Right forelimb (tissue), 1 donor: ENCODE measurements at places on chromosomes 6 and 20.

DNA sequence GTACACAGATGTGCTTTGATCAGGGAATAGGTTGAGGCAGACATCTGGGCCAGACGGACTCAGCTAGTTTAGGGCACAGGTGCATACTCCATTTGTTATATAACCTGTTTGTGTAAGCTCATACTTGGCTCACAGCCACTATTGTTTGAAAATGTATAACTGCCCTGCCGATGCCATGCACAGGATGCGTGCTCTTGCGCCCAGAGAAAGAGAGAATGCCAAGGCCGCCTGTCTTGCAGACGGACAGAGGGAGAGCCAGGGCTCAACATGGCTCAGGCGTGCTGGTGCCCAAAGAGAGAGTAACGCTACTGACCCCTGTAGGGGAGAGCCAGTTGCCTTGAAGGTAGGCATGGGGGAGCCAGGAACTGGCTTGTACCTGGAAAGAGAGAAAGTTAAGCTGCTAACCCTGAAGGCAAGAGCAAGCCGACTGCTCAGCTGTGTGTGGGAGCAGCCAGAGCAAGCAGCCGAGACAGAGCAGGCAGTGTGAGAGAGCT, 57.7 kb downstream of the FAM229B start:
- no peak for DNase-seq

- DNase-seq = no peak
These were observed 142.0 kb downstream of the CEP57L1 start for GRCh38 chr6:109237077-109237985.

DNA sequence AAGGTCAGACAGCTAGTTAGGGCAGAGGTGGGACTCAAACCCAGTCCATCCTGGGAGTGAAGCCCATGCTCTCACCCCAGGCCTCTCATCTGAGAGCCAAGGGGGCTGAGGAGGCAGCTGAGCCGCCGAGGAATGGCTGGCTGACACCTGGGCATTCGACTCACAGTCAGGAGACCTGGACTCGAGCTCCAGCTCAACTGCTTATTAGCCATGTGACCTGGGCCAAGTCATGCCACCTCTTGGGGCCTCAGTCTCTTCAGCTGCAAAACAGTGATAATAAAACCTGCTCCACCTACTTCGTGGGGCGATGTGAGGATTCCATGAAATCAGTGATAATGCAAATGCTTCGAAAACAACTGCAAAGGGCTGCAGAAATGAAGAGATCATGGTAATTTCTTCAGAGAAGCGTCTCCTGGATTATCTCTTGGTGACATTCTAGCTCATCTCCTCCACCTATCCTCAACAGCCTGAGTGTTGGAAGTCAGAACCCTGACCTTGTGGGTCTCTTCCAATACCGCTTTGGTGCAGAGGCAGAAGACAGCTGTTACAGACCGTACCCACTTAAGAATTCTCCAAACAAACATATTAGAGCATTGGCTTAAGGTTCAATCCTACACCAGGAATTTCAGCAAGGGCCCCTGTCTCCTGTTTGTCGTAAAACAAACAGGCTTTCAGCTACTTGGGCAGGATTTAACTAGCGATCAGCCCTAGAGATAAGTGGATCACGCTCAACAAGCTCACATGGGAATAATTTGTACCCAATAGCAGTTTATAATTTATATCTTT, 60.0 kb upstream of the PIM1 start:
- no peak for DNase-seq

GRCh38 chr6:123635144-123635543, 1.6 kb downstream of the TRDN start:
- DNase-seq = no peak

DNA sequence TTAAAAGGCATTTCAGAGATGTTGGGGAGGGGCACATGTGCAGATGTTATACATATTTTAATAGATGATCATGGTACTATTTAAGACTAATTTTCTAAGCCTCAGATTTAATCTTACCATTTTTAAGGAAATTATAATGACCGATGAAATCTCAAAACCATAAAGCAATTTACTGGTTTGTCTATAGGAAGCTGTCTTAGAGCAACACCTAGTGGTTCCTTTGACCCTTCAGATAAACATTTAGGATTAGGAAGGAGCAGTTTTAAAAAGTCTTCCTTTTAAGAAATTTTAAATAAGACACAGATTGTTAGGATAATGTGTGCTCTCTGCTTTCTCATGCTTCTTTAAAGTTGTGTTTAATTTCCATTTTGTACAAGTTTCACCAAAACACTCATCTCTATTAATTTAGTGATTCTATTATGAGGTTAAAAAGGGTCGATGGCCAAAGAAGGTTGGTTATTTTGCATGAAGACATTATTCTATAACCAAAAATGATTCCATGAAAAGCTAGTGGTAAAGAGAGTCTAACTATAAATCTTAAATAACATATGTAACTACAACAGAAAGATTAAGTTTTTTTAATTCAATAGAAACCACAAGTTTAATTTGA, 376.4 kb downstream of the HACE1 start:
- no peak for DNase-seq

- DNase-seq = no peak
These were observed 179.1 kb upstream of the EYA4 start for GRCh38 chr6:133062077-133062476.
